CD4-positive, alpha-beta T cell (primary cell): ENCODE measurements at places on chromosomes 2 and 18. TPM values are rescaled to one million over a fixed set of nuclear protein-coding genes. Genes with fewer than 3 reads are reported as not detected.

DNA sequence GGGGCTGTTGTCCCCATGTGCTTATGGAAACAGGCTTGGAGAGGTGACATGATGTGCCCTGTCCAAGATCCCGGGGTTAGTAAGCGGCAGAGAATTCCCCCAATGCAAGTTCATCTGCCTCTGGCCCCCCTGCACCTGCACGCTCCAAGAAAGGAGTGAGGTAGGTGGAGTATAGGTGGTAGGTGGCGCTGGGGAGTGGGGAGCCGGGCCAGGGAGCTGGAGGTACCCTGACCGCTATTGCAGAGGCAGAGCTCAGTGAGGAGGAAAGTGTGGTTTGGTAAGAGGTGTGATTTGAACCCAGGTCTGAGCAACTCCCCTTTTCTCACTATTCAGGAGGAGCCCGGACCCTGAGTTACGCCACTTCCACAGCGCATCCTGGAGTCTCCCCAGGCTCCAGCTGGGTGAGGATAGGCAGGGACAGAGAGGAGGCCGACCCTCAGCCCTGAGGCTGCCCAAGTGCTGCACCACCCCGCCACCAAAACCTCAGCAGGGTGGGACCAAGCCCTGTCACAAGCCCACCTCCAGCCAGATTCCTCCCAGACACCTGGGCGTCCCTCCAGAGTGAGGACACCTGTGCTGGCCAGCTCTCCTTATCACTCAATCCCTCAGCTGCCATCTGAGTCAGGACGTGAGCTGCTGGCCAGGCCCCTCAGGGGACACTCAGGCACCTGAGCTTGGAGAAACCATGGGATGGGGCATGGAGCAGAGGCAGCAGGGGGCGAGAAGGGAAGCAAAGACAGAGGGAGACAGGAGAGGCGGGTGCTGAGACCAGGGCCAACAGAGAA is 5.6 kb downstream of the HAAO start:
- DNase-seq: no peak

GRCh38 chr2:159124931-159125467 is 156.6 kb downstream of the TANC1 start:
- no peak for DNase-seq

DNA sequence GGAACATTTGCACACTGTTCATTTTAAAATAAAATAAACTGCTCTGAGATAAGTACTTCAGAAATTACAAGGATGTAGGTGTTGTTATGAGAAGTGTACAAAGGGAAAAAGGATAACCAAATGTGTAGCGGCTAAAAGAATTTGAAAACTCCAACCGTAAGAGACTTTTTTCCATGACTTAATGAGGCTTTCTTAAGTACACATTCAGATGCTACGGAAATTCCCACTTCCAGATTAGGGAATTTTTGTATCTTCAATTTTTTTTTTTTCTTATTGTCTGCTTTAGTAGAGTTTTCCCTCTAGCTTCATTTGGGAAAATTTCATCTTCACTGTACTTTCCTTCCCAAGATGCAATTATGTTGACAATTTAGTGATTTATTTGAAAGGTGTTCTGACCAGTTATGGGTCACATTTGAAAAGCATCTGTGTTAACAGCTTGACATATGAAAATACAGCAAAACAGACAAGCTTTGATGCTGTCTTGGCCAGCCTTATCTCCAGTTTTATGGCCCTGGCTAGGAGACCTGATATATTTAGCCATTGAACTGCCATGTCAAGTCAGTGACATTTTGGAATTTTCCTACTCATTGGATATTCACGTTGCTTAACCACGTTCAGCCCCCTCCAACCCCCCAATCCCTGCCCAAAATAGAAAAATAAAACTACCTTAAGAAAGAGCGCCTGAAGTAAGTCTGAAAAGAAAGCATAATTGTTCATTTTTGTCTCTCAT is 105.6 kb downstream of the FEZ2 start:
- DNase-seq: no peak

- no peak for DNase-seq
These were observed 1.8 kb upstream of the HOXD4 start for GRCh38 chr2:176149481-176149938.

ADCY3 gene
- 28.1 TPM for total RNA-seq
